NCI-H1417 treated with DMSO at 0.1 percent for 48 hours (cell line): ENCODE measurements at places on chromosomes 5 and 9.

DNA sequence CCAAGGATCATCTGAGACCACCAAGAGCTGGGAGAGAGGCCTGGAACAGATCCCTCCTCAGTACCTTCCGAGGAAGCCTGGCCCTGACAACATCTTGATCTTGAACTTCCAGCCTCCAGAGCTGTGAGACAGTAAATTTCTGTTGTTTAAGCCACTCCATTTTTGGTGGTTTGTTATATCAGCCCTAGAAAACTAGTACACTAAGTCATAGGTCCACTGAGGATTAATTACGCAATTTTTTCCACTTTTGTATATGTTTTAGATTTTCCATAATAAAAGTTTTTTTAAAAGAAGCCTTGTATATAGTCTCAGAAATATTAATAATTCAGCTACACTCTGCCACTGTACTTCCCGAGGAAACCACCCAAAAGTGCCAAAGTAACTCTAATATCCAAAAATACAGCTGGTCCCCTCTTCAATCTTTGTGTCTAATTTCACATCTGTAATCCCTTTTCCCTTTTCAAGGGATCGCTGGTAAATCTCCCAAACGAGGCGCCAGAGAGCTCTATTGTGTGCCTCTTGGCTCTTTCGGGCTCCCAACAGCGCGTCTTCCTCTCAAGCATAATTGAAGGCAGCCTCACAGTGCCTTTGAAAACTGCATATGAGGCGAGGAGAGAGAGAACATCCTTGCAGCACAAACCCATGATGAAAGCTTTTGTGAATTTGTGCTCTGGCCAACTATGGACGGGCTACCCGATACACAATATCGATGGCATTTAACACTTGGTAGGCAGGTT is 32.7 kb downstream of the PRUNE2 start:
- no peak for DNase-seq

GRCh38 chr9:27715651-27716050 is 142.4 kb upstream of the C9orf72 start:
- DNase-seq = no peak

- DNase-seq = no peak
These were observed 11.8 kb upstream of the ZDHHC11 start for GRCh38 chr5:862367-863243.

DNA sequence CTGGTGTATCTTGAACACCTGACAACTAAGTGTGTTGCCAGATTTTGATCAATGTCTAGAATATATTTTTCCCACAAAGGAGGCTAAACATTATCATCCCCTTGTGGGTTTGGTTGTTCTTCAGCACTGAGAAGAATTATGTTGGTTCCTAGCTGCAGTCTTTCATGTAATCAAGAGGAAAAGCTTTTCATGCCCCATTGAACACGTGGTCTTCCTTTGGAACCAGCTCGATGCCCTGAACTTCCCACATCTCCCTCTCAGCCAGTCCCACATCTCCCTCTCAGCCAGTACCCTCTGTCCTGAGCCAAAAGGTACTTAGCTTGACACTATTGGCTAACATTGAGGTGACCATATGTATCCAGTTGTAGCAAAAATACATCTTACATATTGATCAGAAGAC is 36.7 kb upstream of the ZSWIM6 start:
- DNase-seq = no peak

GRCh38 chr5:141186897-141187512 is at the start of gene PCDHB9:
PCDHB9 (plus strand) TSS chr5:141187161; CDS start chr5:141187319, 158 bp downstream.
- peak; percentile 1 for DNase-seq

GRCh38 chr9:129322022-129322621 is 144.1 kb upstream of the IER5L start:
- no peak for DNase-seq

GRCh38 chr9:93172666-93173364 is 11.1 kb upstream of the WNK2 start:
- DNase-seq = no peak

DNA sequence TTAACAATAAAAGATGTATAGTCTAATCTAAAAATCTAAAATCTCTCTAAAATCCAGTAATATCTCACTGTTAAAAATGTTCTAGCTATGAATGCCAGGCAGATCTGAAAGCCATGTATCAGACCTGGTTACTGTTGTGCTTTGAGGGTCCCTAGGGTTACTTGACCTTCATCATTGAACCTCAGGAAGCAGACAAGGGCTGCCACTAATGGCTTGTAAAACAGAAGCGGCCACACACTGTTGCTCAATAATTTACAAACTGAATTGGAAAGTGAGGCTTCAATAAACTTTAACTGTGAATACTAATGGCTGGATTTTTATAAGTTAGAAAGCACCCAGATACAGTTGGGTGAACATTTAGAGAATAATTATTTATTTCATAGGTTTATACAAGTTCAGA is 198.0 kb upstream of the RPS23 start:
- DNase-seq = no peak
